ENCODE measurements at places on chromosomes 7 and 10. TPM values are rescaled to one million over a fixed set of nuclear protein-coding genes. Genes with fewer than 3 reads are reported as not detected.

- no peak overlapping the region for H3K27ac ChIP-seq
- no peaks in the 10 kb centered on the region for H3K27me3 ChIP-seq
- H3K4me3 ChIP-seq = no peak overlapping the region
- no peaks in the 10 kb centered on the region for H3K36me3 ChIP-seq
- no peaks in the 10 kb centered on the region for H3K4me1 ChIP-seq
Observed at GRCh38 chr7:98913612-98914011, 35.3 kb downstream of the TRRAP start.

DNA sequence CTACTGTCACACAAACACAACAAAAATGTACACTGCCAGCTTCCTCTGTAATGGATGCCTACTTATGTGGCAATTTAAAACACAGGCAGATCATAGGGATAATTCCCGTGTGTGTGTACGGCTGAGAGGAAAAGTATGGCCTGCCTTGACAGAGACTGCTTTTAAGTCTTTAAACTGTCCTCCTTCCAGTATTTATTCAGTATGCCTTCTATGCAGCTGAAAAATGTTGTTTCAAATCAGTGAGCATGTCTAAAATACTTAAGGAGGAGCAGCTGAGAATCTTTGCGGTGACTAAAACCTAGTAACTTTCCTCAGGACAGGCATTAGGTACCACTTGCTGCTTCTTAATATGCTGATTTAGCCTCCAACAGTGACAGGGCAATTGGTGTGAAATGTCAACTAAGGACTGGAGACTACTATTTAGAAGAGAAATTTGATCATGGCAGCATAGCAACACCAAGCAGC, 126.3 kb downstream of the CACNA2D1 start:
- peaks cover 2% of the 10 kb centered on the region for H3K4me1 ChIP-seq
- no peak overlapping the region for H3K4me3 ChIP-seq
- H3K27me3 ChIP-seq = no peaks in the 10 kb centered on the region
- no peak for DNase-seq

DNA sequence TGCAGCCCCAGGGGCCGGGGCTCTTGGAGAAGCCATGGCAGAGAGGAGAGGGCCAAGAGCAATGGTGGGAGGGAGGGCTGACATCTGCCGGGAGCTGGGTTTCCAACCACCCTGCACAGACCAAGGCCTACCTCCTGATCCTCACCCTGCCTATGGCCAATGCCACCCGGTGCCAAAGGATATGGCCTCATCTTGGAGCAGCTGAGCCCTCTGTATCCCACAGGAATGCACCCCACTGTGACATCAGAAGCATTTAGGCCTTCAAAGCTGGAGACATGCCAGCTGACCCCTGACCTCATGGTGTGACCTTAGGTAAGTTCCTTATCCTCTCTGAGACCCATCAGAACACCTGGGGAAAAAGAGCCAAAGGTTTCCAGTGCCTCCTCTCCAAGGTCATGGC, 113.6 kb upstream of the ZMIZ1 start:
- DNase-seq = no peak
- no peak overlapping the region for H3K27ac ChIP-seq
- H3K36me3 ChIP-seq = no peaks in the 10 kb centered on the region
- H3K4me1 ChIP-seq = peaks cover 22% of the 10 kb centered on the region
- no peak overlapping the region for H3K4me3 ChIP-seq

DNA sequence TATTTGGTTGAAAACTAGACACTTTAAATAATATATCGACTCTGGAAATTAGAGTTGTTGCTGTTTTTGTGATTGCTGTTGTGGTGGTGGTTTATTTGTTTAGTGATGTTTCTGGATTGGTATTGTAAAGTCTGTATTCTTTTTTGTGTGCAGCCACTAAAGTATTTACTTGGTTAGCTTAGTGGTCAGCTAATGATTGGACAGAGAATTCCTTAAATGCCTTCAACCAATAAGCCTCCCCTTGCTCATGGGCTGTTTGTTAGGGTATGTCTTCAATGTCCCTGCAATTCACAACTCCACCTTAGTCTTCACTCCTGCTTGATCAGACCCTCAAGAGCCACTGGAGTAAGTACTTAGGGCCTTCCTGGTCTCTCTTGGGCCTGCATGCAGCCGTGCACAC, 71.0 kb downstream of the PAXIP1 start:
- no peaks in the 10 kb centered on the region for H3K36me3 ChIP-seq
- no peaks in the 10 kb centered on the region for H3K27me3 ChIP-seq
- no peak for DNase-seq
- no peak overlapping the region for H3K27ac ChIP-seq
- no peak overlapping the region for H3K4me3 ChIP-seq

DNA sequence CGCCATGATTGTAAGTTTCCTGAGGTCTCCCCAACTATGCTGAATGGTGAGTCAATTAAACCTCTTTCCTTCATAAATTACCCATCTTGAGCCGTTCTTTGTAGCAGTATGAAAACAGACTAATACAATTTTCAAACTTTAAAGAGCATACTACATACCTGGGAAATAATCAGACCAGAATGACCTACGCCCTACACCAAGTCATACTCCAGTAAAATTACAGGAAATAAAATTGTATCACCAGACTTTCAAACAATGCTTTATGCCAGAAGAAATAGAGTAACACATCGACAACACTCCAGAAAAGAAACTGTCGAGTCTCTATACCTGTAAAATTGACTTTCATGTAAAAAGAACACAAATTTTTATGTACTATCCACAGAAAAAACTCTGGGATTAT, 18.7 kb downstream of the RSU1 start:
- DNase-seq = no peak
- peaks cover 2% of the 10 kb centered on the region for H3K4me1 ChIP-seq
- no peak overlapping the region for H3K4me3 ChIP-seq
- H3K27me3 ChIP-seq = no peaks in the 10 kb centered on the region

DNA sequence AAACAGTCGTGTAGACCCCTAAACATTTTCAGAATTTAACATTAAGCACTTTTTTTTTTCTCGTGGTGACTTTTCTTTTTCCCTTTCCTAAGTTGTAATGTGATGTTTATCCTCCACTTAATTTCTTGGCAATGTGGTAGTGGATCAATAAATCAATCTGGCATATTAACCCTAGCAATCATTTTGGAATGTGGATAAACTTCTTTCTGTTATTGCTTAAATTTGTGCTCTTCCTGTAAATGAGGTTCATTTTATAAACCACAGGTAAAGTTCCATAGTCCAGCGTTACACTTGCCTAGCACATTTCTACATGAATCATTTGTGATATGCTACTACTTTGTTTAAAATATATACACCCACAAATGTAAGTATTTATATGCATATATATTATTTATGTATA, 247.4 kb upstream of the ETV1 start:
- no peak overlapping the region for H3K27ac ChIP-seq
- H3K27me3 ChIP-seq = no peaks in the 10 kb centered on the region
- no peak overlapping the region for H3K4me3 ChIP-seq

GRCh38 chr10:108562105-108562504, 1361.2 kb downstream of the XPNPEP1 start:
- no peak overlapping the region for H3K27ac ChIP-seq
- no peaks in the 10 kb centered on the region for H3K27me3 ChIP-seq
- no peaks in the 10 kb centered on the region for H3K36me3 ChIP-seq
- H3K4me3 ChIP-seq = no peak overlapping the region

DNA sequence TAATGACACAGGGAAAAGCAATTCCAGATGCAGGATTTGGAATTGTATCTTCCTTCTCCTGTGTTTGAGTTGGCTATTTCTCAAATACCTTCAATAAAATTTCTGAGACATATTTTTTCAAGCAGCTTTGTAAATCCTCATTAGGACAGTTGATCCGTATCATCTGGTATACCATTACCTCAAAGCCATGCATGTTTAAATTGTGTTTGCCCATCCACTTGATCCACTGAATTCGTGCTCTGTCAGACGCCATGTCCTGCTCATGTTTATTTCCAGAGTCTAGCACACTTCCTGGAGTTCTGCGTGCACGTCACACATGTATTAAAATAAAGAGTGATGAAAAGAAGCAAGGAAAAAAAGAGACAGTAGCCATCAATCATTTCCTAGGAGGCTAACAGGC, 141.8 kb upstream of the CDC14C start:
- no peak overlapping the region for H3K4me3 ChIP-seq
- no peak for DNase-seq
- H3K4me1 ChIP-seq = no peaks in the 10 kb centered on the region
- no peak overlapping the region for H3K27ac ChIP-seq
- H3K36me3 ChIP-seq = no peaks in the 10 kb centered on the region

DNA sequence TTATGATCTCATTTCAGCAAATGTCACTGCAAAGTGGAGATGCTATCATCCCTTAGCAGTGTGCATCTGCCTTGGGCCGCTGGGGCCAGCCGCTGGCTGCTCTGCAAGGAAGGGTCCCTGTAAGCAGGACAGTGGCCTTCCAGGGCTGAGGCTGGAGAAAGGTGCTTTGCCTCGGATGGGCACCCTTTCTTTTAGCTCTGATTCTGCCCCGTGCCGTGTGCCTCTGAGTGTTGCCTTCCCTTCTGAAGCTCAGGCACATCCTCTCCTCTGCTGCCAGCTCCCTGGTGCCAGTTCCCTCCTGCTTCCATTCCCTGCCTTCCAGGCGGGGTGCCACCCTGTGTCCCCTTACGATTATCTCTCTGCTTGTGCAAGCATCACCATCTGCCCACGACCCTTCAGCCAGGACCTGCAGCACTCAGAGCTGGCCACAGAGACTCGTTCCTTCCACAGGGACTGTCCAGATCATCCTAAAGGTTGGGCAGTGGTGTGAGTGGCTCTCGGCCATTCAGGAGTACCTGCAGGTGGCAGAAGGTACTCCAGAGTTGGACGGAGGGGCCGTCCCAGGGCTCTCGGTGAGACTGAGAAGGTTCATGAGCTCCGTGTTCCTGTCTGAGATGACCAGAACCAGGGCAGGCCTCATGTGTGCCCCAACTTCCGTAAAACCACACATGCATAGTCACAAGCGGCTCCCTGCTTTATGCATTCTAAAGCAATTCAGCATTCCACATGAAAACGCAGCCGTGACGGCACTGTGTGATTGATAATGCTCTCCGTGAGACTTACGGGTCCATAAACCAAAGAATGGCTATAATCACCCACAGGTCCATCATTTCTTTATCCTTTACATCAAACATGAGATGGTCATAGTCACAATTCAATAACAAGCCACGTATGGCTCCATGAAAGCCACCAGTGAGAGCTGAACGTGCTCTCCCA, 371.4 kb downstream of the DNAJB6 start:
- H3K27ac ChIP-seq = no peak overlapping the region
- DNase-seq = no peak
- H3K4me1 ChIP-seq = no peaks in the 10 kb centered on the region
- H3K4me3 ChIP-seq = no peak overlapping the region
- no peaks in the 10 kb centered on the region for H3K36me3 ChIP-seq
- H3K27me3 ChIP-seq = no peaks in the 10 kb centered on the region

GRCh38 chr10:97858001-97858439, 8.4 kb downstream of the GOLGA7B start:
- no peak overlapping the region for H3K27ac ChIP-seq
- H3K4me3 ChIP-seq = no peak overlapping the region
- no peaks in the 10 kb centered on the region for H3K4me1 ChIP-seq
- no peaks in the 10 kb centered on the region for H3K36me3 ChIP-seq
- no peaks in the 10 kb centered on the region for H3K27me3 ChIP-seq

DNA sequence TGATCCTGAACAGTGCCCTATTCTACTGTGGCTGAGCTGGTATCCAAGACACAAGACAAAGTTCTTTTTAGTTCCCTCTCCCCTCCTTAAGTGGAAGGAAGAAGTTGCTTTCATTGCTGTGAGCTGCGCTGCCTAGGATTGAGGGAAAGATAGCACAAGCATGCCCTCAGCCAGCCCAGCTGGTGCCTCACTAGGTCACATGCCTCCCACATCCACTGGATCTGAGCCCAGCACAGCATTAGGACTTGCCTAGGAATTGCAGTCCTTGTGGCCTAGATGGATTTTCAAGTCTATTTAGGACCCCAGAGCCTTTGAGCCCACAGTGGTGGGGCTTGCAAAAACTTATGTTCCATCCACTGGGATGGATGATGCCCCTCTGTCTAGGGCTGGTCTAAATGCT, 214.2 kb downstream of the ZNF248 start:
- DNase-seq = no peak
- no peak overlapping the region for H3K4me3 ChIP-seq
- H3K4me1 ChIP-seq = no peaks in the 10 kb centered on the region
- H3K27me3 ChIP-seq = no peaks in the 10 kb centered on the region
- no peak overlapping the region for H3K27ac ChIP-seq
- no peaks in the 10 kb centered on the region for H3K36me3 ChIP-seq

DNA sequence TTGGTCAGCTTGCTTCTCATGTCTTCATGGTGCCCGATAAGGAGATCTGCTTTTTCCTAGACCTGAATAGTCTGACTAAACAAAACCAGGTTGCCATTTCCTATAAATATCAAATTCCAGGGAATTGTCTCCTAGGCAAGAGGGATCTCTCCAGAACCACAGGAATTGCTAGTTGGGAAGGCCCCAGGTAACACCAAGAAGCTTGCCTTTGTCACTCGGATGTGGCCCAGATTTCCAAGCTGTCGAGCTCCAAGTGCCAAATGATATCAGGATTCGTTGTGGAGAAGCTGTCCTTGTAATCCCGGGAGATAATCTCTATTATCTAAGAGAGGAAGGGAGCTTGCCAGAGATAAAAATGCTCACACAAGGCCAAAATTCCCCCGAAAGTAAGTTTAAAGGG, 1288.5 kb upstream of the AUTS2 start:
- no peaks in the 10 kb centered on the region for H3K36me3 ChIP-seq
- H3K27me3 ChIP-seq = no peaks in the 10 kb centered on the region
- DNase-seq = no peak
- no peaks in the 10 kb centered on the region for H3K4me1 ChIP-seq

- H3K27me3 ChIP-seq = no peaks in the 10 kb centered on the region
- DNase-seq = no peak
- H3K36me3 ChIP-seq = no peaks in the 10 kb centered on the region
- no peaks in the 10 kb centered on the region for H3K4me1 ChIP-seq
- no peak overlapping the region for H3K4me3 ChIP-seq
- no peak overlapping the region for H3K27ac ChIP-seq
Observed at GRCh38 chr10:100100651-100101184, 19.0 kb upstream of the CPN1 start.

- no peak overlapping the region for H3K4me3 ChIP-seq
- no peaks in the 10 kb centered on the region for H3K27me3 ChIP-seq
- no peaks in the 10 kb centered on the region for H3K4me1 ChIP-seq
- no peaks in the 10 kb centered on the region for H3K36me3 ChIP-seq
- no peak for DNase-seq
- no peak overlapping the region for H3K27ac ChIP-seq
Observed at GRCh38 chr7:148304456-148304855, 286.1 kb upstream of the C7orf33 start.

- peaks cover 12% of the 10 kb centered on the region for H3K4me1 ChIP-seq
- H3K27me3 ChIP-seq = no peaks in the 10 kb centered on the region
- DNase-seq = peak; percentile 4
Observed at GRCh38 chr7:99011706-99012404, 132.1 kb downstream of the SMURF1 start.

GRCh38 chr7:123715198-123715597, 33.6 kb downstream of the WASL start:
- H3K27me3 ChIP-seq = no peaks in the 10 kb centered on the region
- no peak overlapping the region for H3K4me3 ChIP-seq
- no peak overlapping the region for H3K27ac ChIP-seq

The SPDYE2 gene
- total RNA-seq = not detected

The GALNT17 gene
- total RNA-seq = 57.1 TPM

The SPDYE5 gene
- total RNA-seq = 0.10 TPM

The FGFR2 gene
- 52.2 TPM for total RNA-seq

The CYP26C1 gene
- total RNA-seq = 0.08 TPM
